ENCODE measurements at places on chromosomes 3 and 15.

DNA sequence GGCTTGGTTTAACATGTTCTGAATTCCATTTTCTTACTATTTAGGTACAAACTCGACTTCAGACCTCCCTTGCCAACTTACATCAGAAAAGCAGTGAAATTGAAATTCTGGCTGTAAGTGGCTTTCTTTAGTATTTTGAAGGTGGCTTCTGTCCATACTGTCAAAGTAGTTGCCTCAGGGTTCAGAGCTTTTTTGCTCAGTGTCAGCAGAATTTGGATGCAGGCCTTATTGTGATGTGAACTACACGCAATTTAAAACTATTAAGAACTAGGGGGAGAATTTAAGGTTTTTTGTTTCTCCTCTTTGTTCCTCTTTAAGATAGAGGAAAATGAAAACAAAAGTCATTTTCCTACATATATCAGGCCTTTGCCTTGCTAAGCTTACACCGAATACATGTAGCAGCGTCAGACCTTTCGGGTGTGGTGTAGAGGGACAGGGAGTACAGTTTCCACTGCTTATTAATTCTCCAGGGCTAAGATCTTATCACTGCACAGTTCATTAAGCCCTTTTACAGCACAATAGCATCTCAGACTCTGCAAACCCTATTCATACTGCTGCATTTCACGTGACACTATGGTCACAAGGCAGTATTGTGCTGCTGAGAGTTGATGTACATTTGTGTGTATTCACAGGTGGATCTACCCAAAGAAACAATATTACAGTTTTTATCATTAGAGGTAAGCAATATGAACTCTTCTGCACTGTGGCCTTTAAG, 6.7 kb downstream of the SRP14 start:
- no peak for DNase-seq

- no peak for DNase-seq
These were observed 38.2 kb upstream of the ITGA11 start for GRCh38 chr15:68470049-68470742.

GRCh38 chr3:128933213-128933921, 53.9 kb downstream of the ACAD9 start:
- DNase-seq = no peak

DNA sequence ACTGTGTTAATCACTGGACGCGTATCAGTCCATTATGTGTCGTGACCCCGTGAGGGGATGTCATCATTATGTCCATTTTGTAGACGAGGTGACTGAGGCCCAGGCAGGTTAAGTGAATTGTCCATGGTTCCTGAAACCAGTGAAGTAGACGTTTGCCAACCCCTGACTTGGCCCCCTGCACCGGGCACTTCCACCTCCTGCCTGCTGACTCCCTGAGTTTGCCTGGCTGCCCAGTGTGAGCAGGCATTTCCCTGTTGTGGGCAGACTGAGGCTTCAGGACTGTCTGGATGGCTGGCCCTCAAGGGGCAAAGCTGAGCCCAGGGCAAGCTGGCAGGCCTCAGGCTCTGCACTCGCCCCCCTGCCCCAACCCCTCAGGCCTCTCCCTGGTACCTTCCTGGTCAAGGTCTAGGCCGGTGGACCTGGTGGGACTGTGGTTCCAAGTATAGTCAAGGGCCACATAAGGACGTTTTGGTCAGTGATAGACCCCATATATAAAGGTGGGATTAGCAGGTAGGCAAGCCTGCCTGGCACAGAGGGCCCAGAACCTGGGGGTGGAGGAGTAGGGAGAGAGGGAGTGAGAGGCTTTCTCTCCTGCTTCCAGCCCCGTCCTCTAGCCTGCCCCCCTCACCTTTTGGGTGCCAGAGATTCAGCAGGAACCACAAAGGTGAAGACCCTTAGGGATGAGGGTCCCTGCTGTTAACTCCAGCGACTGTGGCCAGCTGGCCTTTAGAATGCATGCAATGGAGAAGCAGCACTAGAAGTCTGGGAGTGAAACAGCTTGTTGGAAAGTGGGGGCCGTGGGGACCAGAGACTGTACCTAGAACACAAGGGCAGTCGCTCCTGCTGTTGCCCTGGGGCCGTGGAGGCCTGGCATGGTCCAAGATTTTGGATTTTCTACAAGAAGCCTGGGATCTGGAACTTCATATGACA, 34.6 kb downstream of the FBLN2 start:
- no peak for DNase-seq

DNA sequence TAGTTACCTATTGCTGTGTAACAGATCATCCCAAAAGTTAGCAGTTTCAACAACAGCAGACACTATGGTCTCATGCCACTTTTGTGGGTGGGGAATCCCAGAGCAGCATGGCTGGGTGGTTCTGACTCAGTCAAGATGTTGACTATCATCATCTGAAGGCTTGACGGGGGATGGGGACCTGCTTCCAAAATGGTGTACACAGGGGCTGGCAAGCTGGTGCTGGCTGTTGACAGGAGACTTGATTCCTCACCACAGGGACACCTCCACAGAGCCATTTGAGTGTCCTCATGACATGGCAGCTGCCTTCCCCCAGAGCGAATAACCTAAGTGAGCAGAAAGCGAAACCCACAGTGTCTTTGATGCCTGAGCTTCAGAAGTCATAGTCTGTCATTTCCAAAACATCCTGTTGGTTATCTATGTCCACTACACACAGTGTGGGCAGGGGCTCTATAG, 19.1 kb downstream of the DNAJB8 start:
- no peak for DNase-seq

DNA sequence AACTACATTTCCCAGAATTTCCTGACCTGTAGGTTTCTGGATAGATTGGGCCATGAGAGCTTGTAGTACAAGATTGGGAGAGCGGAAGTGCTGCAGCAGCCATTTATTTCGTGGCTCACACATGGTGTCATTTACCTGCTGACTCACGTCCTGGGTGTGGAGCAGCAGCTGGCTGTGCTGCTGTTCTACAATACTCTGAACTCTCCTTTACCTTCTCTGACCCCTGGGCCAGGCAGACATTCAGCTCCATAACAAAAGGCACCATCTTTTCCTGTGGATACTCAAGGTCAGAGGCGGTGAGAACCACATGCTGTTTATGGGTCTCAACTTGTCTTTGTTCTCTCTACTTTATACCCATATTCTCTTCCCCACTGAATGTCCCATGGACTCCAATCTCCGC, 490.2 kb downstream of the IGSF11 start:
- no peak for DNase-seq

- no peak for DNase-seq
These were observed 17.8 kb downstream of the CRTC3 start for GRCh38 chr15:90547540-90547939.

GRCh38 chr3:169869484-169870220, at the start of gene LRRC31:
TSS of gene LRRC31 (minus strand) at chr3:169869935. CDS start at chr3:169869807, 128 bp downstream.
- DNase-seq = no peak

- DNase-seq = no peak
These were observed 52.2 kb downstream of the AQP9 start for GRCh38 chr15:58190419-58190818.

DNA sequence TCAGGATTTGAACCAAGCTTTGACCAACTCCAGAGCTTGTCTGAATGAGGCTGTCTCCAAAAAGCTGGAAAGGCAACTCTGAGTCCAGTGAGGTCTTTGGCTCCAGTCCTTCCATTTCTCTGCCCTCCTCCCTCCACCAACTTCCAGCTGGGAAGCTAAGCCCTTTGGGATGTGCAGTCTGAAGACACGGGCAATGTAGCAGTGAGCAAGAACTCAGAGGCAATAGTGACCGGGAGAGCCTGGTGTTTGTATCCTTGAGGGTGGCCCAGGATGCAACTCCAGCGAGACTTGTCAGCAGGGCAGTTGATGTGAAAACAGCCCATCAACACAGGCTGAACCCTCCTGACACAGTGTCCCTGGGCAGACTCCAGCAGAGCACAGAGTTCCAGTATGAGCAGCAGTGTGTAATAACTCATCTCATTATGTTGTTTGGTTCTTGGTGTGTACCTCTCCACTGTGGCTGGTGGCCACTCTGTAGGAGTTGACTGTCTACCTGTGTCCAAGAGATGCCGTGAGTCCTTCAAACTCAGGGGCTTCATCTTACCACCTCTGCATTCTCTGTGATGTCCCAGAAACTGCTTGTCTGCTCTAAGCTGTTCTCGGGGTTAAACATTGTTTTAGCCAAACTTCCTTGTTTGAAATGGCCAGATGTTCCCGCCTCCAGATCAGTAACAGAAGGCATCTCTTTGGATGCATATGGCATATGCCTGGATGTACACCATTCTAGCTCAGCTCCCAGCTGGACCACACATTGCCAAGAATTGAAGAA, 6.6 kb downstream of the CDCP1 start:
- no peak for DNase-seq

DNA sequence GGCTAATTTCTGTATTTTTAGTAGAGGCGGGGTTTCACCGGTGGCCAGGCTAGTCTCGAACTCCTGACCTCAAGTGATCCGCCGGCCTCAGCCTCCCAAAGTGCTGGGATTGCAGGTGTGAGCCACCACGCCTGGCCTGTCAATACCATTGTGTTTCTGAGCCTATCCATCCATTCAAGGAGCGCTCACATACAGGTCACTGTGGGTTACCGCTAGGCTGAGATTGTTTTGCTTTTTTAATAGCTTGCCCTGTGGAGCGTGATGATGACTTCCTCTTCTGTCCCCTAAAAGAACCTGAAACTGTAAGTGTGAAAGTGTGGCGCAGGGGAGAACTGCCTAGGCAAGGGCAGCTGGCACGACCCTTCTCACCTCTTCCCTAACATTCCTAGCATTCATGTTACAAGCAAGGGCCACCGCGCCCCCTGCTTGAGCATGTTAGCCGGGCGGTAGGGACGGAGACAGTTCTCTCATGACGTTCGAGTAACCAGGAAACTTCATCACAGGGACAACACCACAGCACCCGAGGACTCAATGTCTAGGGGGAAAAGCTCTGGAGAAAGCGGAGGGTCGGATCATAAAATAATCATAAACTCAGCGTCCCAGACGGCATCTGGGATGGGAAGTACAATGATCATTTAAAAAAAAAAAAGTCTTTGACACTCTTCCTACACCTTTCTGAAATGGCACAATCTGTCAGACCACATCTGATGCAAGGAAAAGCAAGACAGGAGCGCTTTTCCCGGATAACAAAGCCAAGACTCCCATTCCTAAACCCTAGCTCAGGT, 790 bp downstream of the LAMP3 start:
- DNase-seq = no peak

DNA sequence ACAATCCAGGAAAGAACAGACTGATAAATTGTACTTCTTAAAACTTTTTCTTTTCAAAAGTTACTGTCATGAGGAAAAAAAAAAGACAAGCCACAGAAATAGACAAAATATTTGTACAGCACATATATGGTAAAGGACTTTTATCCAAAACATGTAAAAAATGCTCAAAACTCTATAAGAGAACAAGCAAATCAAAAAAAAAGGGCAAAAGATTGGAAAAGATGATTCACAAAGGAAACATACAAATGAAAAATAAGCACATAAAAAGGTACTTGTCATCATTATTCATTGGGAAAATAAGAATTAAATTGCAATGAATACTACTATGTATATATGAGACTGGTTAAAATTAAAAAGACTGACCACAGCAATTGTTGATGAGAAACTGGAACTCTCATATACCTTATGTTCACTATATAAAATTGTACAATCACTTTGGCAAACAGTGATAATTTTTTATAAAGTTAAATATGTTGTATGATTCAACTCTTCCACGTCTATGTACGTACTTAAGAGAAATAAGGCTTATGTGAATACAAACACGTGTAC, 39.7 kb downstream of the DIPK2A start:
- no peak for DNase-seq

DNA sequence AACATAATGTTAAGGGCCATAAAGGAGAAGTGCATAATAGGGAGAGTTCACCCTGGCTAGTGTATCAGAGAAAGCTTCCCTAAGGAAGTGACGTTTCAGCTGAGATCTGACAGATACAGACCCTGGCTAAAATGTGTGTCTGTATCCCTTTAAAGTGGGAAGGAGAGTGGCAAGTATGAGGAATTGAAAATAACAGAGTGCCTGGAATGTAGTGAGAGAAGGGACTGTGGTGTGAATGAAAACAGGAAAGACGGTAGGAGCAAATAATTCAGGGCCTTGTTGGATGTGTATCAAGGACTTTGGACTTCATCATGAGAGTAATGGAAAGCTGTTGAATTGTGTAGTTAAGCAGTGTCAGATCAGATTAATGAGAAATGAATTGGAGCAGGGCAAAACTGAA, 30.5 kb downstream of the NEO1 start:
- no peak for DNase-seq

GRCh38 chr3:42653560-42654330, at the start of gene ZBTB47:
TSS of gene ZBTB47 (plus strand) at chr3:42653697. CDS start at chr3:42658356, 4,659 bp downstream.
- no peak for DNase-seq

GRCh38 chr15:65993762-65994161, 124.5 kb downstream of the RAB11A start:
- no peak for DNase-seq

GRCh38 chr3:31091748-31092147, 197.3 kb upstream of the GADL1 start:
- DNase-seq = no peak

GRCh38 chr3:27285668-27286067, 83.5 kb downstream of the NEK10 start:
- no peak for DNase-seq

- no peak for DNase-seq
These were observed 1209.6 kb downstream of the ZPLD1 start for GRCh38 chr3:103644450-103644849.

DNA sequence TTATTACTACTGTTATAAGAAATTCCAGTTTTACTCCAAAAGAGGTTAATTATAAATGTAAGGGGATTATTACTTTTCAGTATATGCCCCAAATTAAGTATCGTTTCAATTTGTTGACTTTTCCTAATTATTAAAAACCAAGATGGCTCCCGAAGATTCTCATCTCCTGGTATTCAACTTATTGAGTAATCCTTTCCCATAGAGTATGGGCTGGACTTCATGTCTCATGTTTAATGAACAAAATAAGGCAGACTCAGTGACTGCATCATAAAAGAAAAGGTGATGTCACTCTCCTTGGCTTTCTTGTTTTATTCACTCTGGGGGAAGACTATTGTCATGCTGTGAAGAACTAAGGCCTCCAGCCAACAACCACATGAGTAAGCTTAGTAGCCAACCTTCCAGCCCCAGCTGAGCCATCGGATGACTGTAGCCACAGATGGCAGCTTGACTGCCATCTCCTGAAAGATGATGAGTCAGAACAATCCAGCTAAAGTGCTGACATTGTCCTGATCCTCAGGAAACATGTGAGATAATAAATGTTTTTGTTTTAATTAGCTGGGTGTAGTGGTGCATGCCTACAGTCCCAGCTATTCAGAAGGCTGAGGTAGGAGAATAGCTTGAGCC, 17.3 kb downstream of the IGF2BP2 start:
- DNase-seq = no peak

DNA sequence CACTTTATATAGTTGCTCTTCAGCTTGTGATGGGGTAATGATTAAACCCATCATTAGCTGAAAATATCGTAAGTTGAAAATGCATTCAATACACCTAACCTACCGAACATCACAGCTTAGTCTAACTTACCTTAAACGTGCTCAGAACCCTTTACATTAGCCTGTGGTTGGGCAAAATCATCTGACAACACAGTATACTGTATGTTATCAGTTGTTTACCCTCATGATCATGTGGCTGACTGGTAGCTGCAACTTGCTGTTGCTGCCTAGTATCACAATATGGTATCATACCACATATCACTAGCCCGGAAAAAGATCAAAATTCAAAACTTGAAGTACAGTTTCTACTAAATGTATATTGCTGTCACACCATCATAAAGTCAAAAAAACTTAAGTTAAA, 9.5 kb downstream of the ZNF280D start:
- DNase-seq = no peak

Measured in stimulated activated CD8-positive, alpha-beta memory T cell treated with anti-CD3 and anti-CD28 coated beads, Interleukin-15, amount 100 ng/mL, for 24 hours (primary cell).